ENCODE measurements at places on chromosomes 12 and 14.

- no peak for DNase-seq
These were observed 47.7 kb downstream of the CYP46A1 start for GRCh38 chr14:99731547-99732435.

DNA sequence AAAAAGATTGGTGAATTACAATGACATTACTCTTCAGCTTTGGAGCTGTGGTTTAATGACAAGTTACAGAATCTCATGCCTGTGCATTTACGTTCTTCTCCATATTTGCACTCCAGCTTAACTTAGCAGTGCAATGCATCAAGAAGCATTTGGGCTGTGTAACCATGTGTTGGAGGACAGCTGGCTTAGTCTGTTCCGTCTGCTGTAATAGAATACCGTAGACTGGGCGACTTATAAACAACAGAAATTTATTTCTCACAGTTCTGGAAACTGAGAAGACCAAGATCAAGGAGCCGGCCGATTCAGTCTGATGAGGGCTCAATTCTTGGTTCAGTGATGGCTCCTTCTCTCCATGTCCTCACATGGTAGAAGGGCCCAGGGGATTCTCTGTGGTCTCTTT, 943.5 kb downstream of the BCL11B start:
- DNase-seq = no peak

- DNase-seq = peak; percentile 46
These were observed 133.5 kb upstream of the TMCC3 start for GRCh38 chr12:94783862-94784261.

DNA sequence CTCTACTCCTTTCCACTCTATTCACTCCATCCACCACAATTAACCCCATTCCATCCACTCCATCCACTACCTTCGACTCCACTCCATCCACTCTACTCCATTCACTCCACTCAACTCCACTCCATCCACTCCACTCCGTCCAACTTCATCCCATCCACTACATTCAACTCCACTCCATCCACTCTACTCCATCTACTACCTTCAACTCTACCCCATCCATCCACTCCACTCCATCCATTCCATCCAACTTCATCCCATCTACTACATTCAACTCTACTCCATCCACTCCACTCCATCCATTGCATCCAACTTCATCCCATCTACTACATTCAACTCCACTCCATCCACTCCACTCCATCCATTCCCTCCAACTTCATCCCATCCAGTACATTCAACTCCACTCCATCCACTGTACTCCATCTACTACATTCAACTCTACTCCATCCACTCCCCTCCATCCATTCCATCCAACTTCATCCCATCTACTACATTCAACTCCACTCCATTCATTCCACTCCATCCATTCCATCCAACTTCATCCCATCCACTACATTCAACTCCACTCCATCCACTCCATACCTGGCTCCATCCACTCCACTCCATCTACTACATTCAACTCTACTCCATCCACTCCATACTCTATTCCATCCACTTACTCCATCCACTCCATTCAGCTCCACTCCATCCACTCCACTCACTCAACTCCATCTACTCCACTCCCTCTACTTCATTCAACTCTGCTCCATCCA, 16.4 kb downstream of the HNF1A start:
- DNase-seq = no peak

DNA sequence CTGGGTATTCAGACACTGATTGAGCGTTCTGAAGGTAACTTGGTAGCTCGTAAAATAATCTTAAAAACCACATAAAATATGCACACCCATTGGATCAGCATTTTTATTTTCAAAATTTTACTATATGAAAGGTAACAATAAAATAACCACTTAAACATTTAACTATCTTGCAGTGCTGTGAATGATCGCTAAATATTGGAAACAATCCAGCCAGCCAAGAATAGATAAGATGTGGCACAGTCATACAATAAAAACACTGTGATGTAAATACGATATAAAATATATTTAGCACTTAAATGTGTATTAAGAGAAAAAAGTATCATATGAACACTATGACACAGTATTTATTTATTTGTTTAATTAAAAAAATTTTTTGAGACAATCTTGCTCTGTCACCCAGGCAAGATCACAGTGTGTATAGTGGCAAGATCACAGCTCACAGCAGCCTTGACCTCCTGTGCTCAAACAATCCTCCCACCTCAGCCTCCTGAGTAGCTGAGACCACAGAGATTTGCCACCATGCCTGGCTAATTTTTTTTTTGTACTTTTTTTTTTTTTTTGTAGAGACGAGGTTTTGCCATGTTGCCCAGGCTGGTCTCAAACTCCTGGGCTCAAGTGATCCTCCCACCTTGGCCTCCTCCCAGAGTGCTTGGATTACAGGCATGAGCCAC, 39.4 kb downstream of the SDR9C7 start:
- no peak for DNase-seq

DNA sequence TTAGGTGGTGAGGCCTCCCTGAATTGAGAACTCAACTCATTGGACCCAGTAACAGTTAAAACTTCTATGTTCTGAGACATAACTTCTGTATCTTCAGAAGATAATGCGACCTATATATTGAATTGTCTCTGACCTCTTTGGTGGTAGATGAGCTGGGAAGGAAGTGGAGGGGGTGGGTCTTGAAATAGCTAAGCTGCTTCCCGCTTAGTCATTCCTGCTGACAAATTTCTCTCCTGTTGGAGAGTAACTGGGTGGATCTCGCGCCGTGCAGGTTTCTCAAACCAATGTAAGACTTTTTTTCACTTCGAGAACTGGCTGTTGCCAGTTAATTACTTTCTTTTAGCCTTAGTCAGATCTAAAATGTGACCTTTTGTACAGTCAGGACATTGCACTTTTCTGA, 100.8 kb downstream of the PPHLN1 start:
- DNase-seq = peak; percentile 68

GRCh38 chr12:32116897-32117296, 10.2 kb downstream of the BICD1 start:
- DNase-seq = peak; percentile 77

- DNase-seq = no peak
These were observed 315 bp downstream of the ABCD2 start for GRCh38 chr12:39619316-39619659.

DNA sequence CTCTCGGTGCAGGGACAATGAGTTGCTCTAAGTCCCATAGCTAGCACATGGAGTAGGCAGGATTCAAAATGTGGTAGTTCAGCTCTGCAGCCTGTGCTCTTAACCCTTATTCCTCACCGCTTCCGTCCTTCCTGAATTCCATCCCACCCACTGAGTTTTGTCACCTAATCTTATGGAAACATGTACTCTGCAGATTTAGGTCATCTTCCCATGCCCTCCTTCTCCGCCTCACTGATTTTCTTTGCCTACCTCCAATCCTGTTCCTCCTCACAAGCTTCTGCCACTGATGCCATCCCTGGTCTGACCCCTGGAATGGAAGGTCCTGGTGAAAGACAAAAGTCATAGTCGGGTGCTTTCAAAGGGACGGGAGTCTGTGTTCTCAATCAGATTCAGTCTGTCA, 46.5 kb upstream of the ABCC9 start:
- no peak for DNase-seq

GRCh38 chr14:66965831-66966230, 223.4 kb upstream of the GARIN2 start:
- peak; percentile 77 for DNase-seq

DNA sequence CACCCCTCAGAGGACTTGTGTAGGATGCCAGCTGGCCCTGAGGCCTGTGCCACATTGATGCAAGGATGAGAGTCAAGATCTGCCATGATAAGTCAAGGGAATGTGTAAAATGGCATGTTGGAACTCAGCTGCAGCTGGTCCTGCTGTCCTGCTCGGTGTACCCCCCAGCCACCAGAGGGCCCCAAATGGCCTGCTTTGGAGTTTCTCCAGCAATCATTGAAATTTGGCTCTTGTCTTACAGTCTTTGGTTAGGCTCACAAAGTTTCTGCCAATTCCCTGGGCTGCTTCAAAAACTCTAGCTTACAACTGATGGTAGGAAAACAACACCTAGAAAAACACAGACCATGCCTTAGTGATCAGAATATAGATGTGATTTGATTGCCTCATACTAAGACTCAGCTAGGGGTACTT, 76.8 kb downstream of the HSD17B6 start:
- DNase-seq = peak; percentile 53

DNA sequence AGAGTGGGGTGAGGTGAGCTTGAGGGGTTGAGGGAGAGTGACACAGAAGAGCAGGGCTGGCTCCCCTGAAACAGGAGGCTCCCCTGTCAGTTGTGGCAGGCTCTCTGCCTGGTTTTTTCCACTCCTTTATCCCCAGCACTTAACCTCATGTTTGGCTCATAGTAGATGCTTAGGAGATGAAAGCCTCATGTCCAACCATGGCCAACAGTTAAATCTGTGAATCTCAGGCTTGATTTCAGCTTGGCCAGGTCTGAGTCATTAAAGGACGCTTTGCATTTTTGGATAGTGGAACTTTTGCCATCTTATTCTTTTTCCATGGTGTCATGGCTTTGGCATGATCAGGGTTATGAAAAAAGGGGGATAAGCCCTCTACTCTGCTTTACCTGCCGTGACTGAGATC, 117.2 kb downstream of the CACNA1C start:
- peak; percentile 74 for DNase-seq

- DNase-seq = peak; percentile 93
These were observed 13.7 kb downstream of the COA8 start for GRCh38 chr14:103576371-103577024.

DNA sequence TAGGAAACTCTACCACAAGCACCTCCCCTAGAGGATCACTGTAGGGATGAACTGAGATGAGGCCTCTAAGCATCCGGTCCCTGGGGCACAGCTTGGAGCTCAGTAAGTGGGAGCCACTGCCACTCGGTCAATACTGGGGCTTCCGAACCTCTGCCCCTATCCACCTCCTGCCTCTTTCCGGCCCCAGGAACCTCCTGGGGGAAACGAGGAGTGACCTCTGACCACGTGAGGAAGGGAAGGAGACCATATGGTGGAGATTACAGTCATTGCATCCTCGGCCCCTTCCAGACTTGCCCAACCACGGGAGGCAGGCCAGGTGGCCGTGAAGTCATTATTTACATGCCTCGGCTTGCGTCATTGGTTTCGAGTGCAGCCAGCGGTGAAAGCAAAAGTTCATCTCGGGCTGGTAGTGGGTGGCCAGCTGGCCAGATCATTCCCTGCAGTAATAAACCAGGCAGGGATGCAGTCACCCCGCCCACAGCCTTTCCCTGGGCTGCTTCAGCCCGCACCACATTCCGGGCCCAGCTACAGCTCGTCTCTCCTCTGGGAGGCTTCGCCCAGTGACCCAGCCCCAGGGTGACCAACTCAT, 65.4 kb downstream of the C14orf132 start:
- peak; percentile 99 for DNase-seq

GRCh38 chr12:3743803-3744202, 9.1 kb downstream of the CRACR2A start:
- DNase-seq = peak; percentile 59

DNA sequence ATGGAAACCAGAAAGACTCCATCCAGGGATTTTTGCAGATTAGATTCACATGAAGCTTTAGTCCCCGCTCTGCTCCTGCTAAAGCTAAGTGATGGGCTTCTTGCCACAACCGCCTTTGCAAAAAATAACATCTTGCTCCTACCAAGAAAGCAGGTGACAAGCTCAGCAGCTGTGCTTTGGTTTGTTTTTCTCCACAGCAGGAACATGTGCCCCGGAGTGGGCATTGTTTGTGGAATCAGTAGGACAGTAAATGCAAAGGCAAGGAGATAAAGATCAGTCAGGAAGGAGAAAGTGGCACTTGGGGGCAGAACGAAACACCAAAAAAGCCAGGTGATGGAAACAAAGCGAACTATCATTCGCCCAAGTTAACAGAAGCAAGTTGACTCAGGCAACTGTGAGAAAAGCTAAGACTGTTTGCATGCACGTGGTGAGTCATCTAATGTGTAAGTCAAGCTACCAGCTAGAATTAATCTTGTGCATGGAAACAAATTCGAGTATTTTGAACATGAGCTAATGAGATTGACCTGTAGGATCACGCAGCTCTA, 165.5 kb upstream of the PLXNC1 start:
- peak; percentile 88 for DNase-seq

GRCh38 chr12:110508071-110508586, 6.0 kb downstream of the RAD9B start:
- peak; percentile 14 for DNase-seq

DNA sequence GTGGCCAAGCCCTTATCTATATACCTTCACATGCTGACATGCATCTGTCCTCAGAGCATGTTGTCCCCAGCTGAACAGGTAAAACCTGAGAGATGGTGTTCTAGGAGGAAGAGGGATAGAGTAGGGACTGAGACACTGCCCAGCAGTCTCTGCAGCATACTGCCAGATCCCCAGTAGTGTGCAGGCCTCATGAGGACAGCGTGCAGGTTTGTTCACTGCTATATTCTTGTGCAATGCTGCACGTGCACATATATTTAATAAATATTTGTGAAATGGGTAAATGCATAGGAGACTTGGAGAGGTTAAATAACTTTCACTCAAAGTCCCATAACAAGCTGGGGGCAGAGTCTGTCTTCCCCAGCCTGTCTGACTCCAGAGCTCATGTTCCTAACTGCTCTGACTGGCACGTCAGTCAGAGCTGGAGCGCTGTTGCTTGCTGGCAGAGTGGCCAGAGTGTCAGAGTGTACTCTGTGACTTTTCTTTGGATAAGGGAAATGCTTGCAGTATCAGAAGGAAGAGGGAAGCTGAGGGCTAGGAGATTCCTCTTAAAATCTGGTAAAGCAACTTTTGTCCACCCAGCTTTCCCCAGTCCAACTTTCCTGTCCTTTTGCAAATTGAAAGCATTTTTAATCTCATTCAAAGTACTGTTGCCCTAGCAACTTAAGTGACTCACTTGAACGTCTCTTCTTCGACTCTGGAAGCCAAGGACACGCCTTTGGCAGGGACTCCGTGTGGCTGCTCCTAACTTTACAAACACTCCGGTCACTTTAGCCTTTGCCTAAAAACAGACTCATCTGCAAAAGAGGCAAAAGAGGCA, 14.9 kb upstream of the POLR3B start:
- peak; percentile 86 for DNase-seq

DNA sequence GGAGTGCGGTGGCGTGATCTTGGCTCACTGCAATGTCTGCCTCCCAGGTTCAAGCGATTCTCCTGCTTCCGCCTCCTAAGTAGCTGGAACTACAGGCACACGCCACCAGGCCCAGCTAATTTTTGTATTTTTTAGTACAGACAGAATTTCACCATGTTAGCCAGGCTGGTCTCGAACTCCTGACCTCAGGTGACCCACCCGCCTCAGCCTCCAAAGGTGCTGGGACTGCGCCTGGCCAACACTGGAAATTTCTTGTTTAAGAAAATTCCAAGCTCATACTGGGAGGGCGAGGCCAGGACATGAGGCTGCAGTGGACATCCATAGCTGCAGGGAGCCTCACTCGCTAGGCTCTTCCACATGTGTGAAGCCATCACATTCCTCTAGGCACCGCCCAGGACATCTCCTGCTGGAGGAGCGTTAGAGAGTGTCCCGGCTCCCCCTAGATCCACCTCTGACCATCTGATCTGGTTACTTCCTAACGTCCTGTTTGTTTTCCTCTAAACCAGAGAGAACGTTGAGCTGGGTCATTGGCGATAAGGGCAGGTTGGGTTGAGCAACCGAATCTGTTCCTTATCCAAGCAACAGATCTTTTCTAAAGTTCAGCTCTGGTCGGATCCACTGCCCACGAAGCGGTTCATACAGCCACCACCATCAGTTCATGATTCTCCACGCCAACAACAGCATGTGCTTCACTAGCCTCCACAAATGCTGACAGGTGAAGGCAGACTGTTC, 108.2 kb upstream of the MED13L start:
- no peak for DNase-seq

GRCh38 chr12:92105676-92106075, 40.0 kb downstream of the BTG1 start:
- DNase-seq = no peak

GRCh38 chr12:88111074-88111652, 30.7 kb downstream of the CEP290 start:
- DNase-seq = peak; percentile 67

Measured in EH (cell line).